OCI-LY7 (cell line): ENCODE measurements at places on chromosomes 4 and X. TPM values are rescaled to one million over a fixed set of nuclear protein-coding genes. Genes with fewer than 3 reads are reported as not detected.

PABPC1L2B gene
- not detected in 2 replicates for total RNA-seq

DGKK gene
- total RNA-seq, result not detected in 2 replicates

DNA sequence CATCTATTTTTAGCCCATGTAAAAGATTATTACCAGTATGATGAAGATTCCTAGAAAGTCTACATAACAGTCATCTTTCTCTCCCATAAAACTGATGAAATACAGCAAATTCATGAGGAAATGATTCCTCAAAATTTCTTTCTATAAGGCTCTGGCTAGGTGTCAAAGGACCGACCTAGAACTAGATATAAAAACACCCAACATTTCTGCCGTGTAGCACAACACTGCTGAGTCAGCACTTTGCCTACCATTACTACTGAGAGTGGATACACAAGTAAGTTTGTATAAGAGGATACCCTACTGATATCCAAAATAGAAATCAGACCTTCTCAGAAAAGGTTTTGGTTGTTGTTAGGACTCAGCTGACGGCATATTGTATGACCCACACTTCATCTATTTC is 24.7 kb downstream of the TMEM47 start:
- DNase-seq, result no peak

DCHS2 gene
- not detected in 2 replicates for total RNA-seq

DNA sequence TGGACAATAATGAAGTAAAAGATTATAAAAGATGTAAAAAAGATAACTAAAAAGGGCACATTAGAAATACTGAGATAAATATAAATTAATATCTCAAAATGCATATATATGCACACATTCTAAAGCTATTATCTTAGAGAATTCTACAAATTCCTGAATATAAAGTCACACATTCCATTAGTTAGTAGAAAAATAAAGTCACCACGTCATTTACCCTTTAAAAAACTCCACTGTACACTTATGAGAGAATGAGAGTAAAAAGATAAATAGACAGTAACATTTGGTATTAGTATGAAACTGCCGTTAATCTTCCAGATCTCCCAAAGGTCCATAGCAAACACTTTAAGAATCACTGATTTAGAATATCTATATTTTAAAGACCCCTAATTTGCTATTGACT is 67.2 kb upstream of the IL15 start:
- no peak for DNase-seq
